NCI-H1694 (cell line): ENCODE measurements at places on chromosomes 7 and 10.

DNA sequence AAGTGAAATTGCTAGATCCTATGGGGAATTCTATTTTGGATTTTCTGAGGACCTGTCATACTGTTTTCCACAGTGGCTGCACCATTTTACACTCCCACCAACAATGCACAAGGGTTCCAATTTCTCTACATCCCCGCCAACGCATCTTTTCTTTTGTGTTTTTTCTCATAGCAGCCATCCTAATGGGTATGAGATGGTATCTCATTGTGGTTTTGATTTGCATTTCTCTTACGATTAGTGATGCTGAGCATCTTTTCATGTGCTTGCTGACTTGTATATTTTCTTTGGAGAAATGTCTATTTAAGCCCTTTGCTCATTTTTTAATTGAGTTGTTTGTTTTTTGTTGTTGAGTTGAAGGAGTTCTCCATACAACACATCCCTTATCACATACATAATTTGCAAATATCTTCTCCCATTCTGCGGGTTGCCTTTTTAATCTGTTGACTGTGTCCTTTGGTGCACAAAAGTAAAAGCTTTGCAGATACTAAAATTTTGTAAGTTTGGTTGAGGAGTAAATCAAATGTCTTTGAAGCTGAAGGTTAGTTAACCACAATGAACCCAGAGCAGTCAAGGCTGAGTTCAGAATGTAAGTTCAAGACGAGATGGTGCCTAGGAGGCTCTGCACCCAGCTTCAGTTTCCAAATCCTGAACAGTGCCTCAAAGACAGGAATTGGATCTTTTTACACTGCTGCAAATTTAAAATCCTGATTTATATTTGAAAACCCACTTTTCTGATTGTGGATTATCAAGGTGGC is 195.4 kb downstream of the COBL start:
- no peak for DNase-seq

- DNase-seq, result no peak
These were observed 490.4 kb downstream of the DNAJB6 start for GRCh38 chr7:157827045-157827862.

GRCh38 chr10:115046686-115047236 is 46.4 kb upstream of the ATRNL1 start:
- no peak for DNase-seq

DNA sequence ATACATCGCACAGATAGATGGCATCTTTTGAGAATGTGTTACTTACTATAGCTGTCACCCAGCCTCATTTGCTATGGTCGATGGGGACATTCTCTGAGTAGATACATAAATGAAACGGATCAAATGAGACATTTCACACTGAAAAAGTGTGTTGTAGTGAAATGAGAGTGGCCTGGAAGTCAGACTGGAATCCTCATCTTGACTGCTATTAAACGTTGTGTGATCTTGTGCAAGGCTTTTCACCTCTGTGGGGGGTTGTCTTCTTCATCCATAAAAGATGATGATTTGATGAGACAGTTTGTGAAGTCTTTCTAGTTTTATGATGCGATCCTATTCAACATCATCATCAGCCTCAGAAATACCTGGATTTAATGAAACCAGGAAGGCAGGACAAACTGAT is 155.4 kb upstream of the MYO3A start:
- DNase-seq, result no peak

GRCh38 chr10:133050371-133050770 is 37.4 kb upstream of the ADGRA1 start:
- no peak for DNase-seq

GRCh38 chr7:135388616-135389015 is 121.3 kb downstream of the CNOT4 start:
- no peak for DNase-seq

- no peak for DNase-seq
These were observed 7.0 kb downstream of the OSBPL3 start for GRCh38 chr7:24972991-24973390.

GRCh38 chr10:7526017-7526400 is 115.2 kb upstream of the SFMBT2 start:
- no peak for DNase-seq

- DNase-seq, result no peak
These were observed 3.1 kb downstream of the CCDC126 start for GRCh38 chr7:23600236-23600635.

- no peak for DNase-seq
These were observed 168.2 kb downstream of the TNS3 start for GRCh38 chr7:47413526-47414341.
